Stimulated activated naive CD8-positive, alpha-beta T cell treated with anti-CD3 and anti-CD28 coated beads, Interleukin-15, amount 100 ng/mL, for 72 hours (primary cell): ENCODE measurements at places on chromosomes 3 and 15.

DNA sequence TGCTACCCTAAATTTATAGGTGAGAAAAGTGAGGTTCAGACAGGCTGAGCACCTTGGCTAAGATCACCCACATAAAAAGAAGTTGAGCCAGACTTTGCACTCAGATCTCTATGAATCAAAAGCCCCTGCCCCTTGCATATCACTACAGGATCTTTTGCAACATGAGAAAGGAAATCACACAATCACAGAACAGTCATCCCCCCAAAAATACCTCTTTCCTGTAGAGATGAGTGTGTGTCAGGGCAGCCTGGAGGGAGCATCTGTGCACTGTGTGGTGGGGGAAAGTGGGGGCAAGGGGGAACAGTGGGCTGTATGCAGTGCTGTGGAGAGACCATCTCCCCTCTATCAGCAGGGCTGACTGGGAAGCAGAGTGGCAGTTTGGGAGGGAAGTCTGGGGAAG is 46.6 kb downstream of the EPHB3 start:
- DNase-seq: no peak

DNA sequence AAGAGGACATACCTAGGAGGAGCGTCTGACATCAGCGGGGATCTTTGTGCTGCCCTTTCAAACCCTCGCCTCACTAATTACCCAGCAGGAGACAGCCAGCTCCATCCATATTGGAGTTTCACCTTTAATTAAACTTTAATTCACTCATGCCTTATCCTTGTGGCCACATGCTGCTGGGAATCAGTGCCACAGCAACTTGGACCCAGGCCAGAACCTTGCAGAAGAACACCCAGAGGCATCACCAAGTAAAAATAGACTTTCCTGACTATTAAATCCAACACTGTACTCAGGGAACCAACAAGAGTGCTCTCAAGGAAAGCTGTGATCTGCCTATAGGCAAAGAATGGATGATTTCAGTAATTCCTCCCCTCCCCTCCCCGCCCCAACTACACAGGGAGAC is 23.9 kb downstream of the EIF1B start:
- no peak for DNase-seq

DNA sequence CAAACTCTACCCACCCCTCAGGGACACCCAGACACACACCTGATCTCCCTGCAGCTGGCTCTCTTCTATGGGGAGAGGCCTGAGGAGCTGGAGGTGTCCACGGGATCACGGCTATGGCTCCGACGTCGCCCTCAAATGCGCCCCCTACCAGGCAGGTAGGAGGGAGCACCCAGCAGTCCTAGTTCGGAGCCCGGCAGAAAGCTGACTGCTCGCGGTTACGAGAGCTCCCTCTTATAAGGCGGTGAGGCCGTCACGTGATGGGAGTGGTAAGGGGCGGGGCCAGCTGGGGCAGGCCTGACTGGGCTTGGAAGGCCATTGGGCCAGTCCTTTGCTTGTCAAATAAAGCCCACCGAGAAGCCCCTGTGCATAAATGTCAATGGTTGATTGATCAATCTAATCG is at the start of gene PRR20G:
PRR20G (minus strand) TSS at position 207 of the 400 bp plus-strand sequence. CDS start 681 bp downstream, outside the sequence.
- DNase-seq: no peak

- no peak for DNase-seq
These were observed 42.4 kb downstream of the FBN1 start for GRCh38 chr15:48603123-48603500.
